ENCODE measurements at places on chromosomes 12 and 14.

DNA sequence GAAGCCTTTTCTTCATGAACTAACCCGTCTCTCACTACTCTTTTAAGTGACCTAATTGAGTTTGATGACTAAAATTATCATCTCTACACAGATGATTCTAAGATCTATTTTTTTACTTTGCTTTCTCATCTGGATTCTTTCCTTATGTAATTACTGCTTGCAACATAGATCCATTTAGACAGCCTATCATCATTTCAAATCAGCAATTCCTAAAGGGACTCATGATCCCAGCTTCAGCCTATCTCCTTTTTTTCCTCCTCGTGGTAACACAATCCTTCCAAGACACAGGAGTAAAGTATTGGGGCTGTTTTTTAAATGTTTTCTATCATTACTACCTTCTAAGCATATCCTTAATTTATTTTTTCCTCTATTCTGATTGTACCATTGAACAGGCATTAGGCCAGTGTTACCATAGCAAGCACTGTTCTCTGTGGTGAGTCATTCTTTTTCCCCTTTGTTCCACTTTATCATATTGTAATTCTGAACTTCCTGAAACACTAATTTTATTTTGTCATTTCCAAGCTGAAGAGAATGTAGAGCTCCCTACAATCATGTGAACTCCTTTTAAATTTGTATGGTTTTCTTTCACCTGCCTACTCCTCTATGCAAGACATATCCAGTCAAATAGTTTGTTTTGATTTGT is 190.4 kb upstream of the FAR2 start:
- DNase-seq, result no peak

DNA sequence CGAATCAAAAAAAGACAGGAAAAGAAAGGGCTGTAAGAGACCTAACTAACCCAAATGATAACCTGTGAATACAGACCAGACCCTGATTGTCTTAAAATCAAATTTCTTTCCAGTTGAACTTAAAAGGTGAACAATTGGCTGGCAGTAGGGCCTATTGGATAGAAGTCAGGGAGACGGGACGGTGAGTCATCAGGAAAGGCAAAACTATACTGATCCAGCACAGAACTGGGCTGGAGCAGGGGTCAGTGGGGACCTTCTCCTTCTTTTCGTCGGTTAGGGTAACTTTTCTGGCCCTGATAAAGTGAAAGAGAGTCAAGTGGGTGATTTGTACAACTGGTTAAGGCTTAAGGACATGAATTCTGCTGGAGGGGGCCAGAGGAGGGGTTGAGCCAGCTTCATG is 84.9 kb upstream of the OTX2 start:
- DNase-seq, result no peak

GRCh38 chr12:98817742-98818141 is 172.7 kb downstream of the APAF1 start:
- no peak for DNase-seq

GRCh38 chr12:89033062-89033461 is 319.2 kb downstream of the DUSP6 start:
- no peak for DNase-seq

DNA sequence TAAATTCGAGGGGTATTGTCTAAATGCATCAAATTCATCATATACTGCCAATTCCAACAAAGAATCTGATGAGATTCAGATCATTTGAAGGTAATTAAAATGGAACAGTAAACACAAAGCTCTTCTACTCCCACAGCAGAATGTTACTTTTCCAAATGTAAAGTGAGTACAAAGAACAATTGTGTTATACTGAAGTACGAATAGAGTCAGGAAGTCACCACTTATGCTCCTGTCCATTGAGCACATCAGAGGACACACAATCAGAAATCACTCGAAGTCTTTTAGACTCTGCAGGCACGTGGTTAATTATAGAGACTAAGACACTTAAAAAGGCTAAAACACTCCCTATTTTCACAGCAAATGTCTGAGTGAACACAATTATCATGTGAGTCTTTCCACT is 388.5 kb upstream of the MIS18BP1 start:
- DNase-seq, result no peak

DNA sequence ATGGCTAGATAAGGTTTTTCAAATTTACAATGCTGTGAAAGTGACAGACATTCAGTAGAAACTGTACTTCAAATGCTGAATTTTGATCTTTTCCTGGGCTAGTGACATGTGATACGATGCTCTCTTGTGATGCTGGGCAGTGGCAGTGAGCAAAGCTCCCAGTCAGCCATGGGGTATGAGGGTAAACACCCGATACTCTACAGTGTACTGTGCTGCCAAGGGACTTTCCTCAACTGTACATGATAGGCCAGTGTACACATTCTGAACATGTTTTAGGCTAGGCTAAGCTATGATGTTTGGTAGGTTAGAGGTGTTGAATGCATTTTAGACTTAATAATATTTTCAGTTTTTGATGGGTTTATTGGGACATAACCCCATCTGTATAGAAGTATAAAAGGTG is 17.6 kb downstream of the MBIP start:
- DNase-seq, result no peak

DNA sequence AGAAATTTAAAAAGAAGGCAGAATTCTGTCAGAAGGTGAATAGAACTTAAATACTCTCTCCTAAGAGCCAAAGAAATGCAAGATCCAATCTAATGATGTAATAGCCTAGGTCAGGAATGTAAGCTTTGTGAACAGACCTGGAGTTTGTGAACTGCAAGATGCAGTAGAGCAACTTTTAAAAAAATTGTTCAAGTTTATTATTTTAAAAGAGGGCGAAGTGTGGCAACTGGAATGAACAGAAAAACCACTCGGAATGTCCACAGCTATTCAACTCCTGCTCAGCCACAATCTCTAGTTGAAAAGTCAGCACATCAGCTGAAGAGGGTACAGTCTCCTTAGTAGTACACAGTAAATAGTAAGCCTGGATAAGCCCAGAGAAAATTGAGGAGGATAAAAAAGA is 228.8 kb downstream of the PPFIA2 start:
- no peak for DNase-seq

- DNase-seq, result peak; percentile 50
Measured at GRCh38 chr12:64120568-64120967, 101.5 kb downstream of the KICS2 start.

DNA sequence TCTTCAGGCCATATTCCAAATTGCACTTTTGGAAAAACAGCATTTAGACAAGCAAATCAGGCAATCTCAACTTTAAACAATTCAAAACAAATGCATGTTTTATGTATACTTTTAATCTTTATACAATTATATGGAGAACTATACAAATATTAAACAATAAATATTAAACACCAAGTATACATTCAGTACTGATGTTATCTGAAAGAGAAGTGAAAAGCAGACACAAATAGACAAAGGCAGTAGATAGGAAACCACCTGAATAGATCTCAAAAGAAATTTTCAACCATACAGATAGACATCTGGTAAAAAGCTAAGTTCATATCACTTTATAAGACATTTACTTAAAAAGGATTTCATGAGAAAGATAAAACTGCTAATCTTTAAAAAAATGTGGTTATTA is 65.2 kb downstream of the ZC3H14 start:
- DNase-seq, result no peak

DNA sequence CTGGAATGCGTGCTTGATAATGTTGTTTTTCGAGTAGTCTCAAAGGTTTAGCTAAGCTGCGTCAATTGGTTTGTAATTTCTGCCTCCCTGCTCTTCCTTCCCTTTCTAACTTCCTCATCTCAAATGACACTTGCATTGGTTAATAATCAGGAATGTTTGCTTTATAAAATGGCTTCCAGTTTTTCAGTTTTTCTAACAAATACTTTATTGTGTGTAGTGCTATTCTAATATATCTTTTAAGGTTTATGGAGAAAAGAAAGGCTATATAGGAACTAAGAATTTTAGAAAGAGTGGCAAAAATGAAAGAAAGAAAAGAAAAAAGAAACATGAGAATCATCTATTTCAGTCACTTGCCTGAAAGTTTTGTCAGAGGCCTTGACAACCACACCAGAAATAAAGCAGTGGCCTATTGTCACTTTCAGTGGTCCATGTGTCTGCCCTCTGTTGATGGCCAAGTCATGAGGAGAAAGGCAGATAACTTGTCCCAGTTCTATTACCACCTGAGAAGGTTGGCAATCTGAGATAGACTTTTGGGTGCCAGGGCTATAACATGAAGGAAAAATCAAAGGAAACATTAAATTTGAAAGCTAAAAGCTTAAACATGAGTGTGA is 221.9 kb upstream of the KITLG start:
- DNase-seq, result no peak

GRCh38 chr14:27367345-27367744 is 769.5 kb upstream of the NOVA1 start:
- no peak for DNase-seq

DNA sequence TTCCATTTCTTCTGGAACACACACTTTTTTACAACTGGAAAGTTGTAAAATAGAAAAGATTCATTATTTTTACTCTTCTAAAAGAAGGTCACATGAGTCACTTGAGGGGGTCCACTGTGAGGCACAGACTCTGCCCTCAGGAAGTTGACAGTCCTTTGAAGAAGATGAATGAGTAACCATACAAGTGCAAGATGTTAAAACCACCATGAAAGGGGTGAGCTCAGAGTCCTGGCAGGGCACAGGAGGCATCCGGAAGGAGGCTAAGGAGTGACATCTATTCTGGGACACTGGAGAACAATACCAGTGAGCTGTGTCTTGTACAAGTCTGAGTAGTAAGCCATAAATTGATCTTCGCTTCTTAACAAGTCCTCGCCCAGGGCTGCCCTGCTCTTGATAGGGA is 126.0 kb upstream of the FRMD6 start:
- no peak for DNase-seq

DNA sequence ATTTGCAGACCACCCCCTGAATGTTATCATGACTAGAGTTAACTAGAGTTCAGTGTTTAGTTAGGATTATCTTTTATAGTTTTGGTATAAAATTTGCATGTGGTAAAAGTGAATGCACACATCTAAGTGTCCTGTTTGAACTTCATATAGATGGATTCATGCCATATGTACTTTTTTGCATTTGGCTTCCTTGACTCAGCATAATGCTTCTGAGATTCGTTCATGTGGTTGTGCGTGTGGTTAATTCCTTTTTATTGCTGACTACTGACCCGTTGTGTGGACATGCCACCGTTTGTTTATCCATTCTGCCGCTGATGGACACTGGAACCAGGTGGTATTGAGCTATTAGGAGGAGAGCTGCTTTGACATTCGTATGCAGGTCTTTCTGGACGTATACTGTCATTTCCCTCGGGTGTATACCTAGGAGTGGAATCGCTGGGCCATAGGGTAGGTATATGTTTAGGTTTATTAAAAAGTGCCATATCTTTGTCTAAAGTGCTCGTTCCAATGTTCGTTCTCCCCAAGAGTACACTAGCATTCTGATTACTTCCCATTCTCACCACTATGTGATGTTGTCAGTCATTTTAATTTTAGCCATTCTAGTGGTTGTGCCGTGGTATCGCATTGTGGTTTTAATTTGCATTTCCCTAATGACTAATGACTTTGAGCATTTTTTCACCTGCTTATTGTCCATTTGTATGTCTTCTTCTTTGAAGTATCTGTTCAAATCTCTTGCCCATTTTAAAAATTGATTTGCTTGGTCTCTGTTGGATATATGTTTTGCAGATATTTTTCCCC is 37.7 kb downstream of the RIN3 start:
- DNase-seq, result no peak

DNA sequence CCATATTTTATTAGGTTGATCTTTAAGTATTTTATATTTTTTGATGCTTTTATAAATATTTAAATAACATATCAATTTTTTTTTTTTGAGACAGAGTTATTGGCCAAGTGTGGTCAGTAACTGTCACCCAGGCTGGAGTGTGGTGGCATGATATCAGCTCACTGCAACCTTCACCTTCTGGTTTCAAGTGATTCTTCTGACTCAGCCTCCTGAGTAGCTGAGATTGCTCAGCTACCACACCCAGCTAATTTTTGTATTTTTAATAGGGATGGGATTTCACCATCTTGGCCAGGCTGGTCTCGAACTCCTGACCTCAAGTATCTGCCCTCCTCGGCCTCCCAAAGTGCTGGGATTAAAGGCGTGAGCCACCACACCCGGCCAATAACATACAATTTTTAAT is 71.1 kb downstream of the FUT8 start:
- no peak for DNase-seq

- no peak for DNase-seq
Measured at GRCh38 chr12:3923021-3923420, 49.8 kb upstream of the PARP11 start.

- no peak for DNase-seq
Measured at GRCh38 chr12:57146961-57147944, at the start of gene LRP1-AS. Gene LRP1-AS (minus strand): TSS chr12:57147619.

- no peak for DNase-seq
Measured at GRCh38 chr14:93533437-93533836, 102.7 kb downstream of the UNC79 start.

Data from NCI-H748 treated with DMSO at 0.1 percent for 48 hours (cell line).